Effector CD8-positive, alpha-beta T cell (primary cell): ENCODE measurements at places on chromosomes 7 and 10.

GRCh38 chr10:118058371-118058770, 11.6 kb upstream of the RAB11FIP2 start:
- DNase-seq: no peak

DNA sequence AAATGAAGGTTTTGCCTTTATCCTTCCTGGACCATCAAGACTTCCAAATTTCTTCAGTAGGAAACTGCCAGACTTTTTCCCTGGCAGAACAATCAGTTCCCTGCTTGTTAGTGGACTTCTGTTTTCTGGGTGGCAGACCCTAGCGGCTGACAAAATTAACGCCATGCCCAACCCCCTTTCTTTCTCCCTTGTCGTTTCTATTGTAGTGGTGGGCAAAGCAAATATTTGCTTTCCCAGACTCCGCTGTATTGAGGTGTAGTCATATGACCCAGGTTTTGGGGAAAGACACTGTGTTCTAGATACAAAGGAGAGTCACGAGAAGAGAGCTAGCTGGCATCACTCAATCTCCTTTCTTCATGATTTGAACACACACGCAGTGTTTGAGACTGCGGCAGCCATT, 7.7 kb downstream of the PON2 start:
- DNase-seq: no peak

DNA sequence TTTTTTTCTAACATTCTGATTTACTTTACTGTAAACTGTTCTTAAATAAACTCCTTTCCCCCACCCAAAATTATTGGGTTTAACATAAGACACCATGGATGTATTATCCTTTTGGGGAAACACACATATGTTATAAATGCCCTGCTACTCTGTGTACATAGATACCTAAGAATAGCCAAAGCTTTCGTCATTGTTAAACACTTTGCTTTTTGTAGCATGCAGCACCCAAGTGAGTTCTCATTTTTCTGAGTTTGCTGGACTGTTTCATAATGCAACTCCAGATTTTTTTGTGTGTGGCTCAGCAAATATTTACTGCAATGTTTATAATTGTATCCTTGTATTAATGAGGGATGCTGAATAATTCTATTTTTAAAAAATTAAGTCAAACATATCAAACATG, 86.9 kb downstream of the VTI1A start:
- DNase-seq: no peak

DNA sequence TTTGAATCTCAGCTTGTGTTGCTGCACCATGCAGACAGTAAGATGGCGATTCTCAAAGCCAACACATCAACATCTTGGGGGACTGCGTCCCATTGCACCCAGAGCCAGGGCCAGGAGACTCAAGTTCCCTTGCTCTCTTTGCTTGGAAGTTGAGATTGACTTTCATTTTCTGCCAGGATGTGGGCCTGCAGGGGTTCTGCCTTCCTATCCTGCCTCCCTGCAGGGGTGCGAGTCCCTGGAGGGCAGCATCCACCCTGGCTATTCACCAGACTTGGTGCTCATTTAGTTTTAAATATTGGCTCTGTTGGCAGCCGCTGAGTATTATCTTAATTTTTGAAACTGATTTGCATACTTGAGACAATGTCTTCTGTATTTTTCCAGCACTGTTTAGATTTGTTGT, 451.5 kb downstream of the GLRX3 start:
- DNase-seq: no peak

- no peak for DNase-seq
Measured at GRCh38 chr10:4083509-4084003, 298.5 kb upstream of the KLF6 start.

GRCh38 chr7:30256349-30256858, 28.0 kb upstream of the ZNRF2 start:
- DNase-seq: no peak
